ENCODE measurements at places on chromosomes 12 and 14.

GRCh38 chr14:20118795-20119194 lies 8.3 kb downstream of the OR4K17 start:
- DNase-seq: no peak

DNA sequence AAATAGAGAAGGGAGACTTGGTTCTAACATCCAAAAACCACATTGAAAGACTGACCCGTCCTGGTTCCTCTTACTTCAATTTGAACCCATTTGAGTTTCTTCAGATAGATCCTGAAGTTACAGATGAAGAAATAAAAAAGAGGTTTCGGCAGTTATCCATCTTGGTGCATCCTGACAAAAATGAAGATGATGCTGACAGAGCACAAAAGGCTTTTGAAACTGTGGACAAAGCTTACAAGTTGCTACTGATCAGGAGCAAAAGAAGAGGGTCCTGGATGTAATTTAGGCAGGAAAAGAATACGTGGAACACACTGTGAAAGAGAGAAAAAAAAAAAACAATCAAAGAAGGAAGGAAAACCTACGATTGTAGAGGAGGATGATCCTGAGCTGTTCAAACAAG lies 25.4 kb upstream of the NFKBIA start:
- no peak for DNase-seq

- peak; percentile 29 for DNase-seq
Observed at GRCh38 chr12:109795023-109795422, 38.2 kb downstream of the TRPV4 start.

DNA sequence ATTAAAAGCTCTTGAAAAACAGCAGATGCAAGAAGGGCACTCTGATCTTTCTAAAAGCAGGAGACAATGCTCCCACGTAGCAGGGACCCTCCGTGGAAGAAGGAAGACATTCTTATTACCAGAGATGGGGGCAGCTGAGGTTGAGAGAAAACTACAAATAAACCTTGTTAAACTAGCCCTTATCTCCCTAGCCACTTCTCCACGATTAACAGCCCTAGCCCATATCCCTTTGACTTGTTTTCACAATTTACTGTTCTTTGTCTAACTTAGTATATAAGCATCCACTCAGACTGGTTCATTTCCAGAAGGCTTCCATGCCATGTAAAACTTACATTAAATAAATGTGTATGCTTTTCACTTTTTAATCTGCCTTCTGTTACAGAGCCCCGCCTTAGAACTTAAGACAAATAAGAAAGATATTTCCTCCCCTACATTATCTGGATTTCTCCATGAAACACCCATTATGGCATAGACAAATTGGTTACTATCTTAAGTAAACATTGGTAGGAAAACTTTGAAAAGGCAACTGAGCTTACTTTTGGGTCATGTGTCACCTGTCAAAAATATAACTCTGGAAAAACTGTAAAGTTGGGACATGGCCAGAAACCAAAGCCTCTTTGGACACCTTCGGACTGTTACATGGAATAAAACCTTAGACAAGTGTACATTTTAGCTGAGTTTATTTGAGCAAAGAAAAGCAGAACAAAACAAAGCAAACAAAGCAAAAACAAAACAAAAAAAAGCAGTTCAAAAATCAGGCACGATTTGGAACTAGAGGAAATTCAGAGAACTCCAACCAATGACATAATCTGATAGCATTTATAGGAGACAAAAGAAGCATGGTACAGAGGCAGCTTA lies 4.9 kb upstream of the RNASE1 start:
- no peak for DNase-seq

DNA sequence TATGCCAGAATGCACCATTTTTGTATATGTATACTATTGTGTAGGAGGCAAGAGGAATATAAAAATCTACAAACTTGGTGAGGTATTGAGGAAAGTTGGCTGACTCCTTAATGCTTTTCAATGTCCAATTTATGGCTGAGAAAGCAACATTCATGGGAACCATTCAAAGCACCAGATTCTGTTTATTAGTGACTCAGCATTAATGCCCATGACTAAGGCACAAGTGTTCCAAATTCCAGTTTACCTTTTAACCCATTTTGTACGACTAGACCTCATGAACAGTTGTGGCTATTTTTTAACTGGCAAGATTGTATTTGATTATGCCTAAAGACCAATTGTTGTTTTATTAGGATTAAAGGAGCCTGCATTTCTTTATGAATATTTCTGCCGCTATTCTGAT lies 375.4 kb upstream of the ATP2B1 start:
- no peak for DNase-seq

DNA sequence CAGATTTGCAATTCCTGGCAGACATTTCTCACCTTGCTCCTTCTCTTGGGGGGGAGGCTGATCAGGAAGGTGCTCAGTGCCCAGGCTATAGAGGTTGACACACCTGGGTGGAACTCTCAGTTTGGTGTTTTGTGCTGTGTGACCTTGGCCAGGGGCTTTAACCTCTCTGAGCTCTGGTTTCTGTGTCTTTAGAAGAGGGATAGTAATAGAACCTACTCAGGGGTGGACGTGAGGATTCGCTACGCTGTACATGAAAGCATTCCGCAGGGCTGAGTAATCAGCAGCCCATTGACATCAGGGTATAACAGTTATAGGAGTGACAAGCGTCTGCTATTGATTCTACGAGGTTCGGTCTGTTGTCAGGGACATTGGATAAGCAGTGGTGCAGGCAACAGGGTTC lies 98.1 kb downstream of the PHETA1 start:
- DNase-seq: no peak

GRCh38 chr12:31386364-31386777 lies 60.4 kb upstream of the SINHCAF start:
- no peak for DNase-seq

GRCh38 chr14:53458368-53458814 lies 305.3 kb upstream of the DDHD1 start:
- DNase-seq: peak; percentile 59

DNA sequence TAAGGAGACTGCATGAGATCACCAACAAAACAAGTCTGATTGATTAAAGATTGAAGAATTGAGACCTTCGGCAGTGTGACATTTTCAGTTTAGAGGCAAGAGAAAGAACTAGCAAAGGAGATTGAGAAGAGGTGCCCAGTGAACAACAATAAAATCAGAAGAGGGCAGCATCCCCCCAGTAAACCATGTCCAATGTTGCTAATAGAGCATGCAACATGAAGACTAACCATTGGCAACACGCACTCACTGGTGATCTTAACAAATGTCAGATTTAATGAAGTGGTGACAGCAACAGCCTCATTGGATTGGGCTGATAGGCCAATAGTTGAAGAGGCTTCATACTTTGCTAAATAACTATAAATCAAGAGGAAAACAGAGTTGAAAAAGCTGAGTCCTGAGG lies 20.7 kb upstream of the TAS2R14 start:
- no peak for DNase-seq

- peak; percentile 70 for DNase-seq
Observed at GRCh38 chr12:52203079-52203921, 11.5 kb upstream of the KRT80 start.

- DNase-seq: no peak
Observed at GRCh38 chr12:112807452-112807851, 15.9 kb downstream of the RPH3A start.

DNA sequence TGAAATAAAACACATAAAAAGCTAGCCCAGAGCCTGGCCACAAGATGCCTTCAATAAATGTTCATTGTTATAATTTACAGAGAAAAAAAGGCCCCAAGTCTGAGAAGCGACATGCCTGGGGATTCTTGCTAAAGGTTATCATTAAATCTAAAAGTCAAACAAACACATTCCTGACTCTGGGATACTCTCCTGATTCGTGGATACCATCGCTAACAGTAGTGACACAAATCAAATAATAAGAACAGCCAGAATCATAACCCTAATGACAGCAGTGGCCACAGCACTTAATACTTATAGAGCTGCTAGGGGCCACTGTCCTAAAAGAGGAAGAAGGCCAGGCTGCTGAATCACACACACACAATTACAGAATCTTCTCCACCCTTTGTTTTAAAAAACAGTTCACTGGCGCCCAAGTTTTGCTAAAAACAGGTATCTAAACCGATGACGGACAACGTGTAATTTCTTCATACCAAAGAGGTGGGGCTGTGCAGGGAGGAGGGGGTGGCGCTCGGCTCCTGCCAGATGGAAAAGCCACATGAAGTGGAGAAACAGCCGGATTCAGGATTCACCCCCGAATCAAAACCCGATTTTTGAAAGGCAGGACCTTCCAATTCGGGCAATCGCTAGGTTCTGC lies 1.2 kb downstream of the CLIP1 start:
- no peak for DNase-seq

DNA sequence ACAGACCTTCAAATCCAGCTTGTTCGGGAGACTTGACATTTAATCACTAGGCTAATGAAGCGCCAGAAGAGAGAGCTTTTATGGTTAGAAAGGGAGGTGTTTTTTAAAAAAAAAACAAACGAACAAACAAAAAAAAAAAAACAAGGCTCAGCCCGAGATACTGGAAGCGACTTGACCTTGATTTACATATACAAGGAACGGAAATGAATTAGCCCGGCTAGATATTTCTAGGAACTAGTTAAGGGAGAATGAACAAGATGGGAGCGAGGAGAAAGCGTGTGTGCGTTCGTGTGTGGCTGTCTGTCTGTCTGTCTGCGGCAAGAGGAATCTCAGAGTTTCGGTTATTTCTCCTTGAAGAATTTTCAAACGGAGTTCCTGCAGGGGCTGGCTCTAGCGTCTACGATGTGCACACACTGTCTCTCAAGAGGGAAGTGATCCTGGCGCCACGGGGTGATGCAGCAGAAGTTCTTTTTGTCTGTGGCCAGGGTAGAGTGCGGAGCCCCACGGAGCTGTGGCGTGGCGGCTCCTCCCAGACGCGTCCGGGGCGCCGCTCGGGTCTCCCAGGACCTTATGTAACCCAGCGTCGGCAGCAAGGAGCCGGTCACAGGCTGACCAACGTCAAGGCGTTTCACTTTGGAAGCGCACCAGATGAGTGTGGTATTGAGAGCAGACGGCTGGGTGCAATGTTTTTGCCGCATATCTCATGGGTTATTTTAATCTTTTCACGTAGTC lies 18.8 kb downstream of the SOCS2 start:
- DNase-seq: peak; percentile 58

DNA sequence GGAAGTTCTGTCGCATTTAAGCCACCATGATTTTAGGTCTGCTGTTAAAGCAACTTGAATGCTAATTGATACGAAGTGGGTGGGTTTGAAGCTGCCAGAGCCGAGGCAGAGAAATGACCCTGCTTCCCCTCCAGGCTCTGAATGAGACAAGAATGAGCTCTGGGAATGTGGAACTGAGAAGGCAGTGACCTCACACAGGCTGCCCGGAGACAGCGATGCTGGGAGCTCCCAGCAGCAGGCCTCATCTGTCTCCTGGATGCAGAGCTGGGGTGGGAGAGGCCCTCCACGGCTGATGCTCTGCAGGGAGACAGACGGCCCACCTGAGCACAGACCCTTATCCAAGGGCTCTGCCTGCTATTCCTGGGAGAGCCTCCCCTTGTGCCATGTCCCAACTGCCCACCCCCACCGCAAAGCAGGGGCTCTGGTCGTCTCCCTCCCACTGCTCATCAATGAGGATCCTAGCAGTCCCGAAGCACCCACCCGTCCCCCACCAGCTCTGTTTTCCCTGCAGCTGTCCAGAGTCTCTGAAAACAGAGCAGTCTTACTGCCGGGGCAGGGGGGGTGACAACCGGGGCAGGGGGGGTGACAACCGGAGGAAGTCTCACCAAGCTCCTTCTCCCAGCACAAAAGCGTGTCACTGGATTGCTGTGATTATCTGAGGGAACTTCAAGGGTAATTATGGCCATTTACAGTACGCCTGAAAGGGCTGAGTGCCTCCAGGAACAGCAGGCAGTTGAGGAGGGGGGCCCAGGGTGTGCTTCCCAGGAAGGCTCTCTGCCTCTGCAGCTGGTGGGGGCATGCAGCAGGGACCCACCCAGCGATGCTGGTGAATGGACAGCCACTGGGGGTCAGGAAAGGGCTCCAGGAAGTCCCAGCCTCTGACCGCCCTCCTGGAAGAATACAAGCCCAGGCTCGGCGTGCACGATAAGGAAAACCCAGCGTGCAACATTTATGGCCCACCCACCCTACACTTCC lies 67.8 kb downstream of the CHGA start:
- DNase-seq: no peak

GRCh38 chr12:25242981-25243679 lies 7.6 kb downstream of the KRAS start:
- DNase-seq: no peak

DNA sequence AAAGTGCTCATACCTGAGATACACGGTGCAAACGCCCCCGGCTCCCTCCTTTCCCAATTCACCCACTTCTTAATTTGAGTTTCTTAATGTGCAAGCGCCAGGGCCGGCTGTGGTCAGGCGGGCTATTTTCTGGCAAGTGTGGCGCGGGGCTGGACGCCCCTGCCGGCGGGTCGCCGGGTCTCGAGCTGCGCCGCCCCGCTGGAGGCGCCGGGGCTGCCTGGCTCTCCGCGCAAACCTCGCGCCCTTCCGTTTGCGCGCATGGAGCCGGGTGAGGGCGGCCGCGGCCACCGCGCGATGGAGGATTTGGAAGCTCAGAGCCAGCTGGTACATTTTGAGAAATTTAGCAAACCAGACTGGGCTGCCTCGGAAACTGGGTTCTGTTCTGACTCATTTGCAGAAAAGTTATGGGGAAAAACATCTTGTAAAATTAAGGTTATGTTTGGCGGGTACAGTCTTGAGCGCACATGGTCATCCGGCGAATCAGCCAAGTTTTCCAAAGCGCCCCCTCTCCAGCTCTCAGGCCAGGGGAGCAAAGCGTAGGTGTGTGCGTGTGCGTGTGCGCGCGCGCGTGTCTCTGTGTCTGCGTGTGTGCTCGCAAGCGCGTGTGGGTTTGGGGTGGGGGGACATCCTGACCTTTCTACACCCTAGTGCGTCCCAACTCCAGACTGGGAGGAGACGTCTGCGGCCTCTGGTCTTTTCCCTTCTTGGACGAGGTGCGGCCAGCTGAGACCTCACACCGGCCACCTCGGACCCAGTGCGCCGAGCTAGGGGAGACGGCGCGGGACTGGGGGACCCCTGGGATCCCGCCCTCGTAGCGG lies 6.5 kb upstream of the OTX2 start:
- DNase-seq: no peak

DNA sequence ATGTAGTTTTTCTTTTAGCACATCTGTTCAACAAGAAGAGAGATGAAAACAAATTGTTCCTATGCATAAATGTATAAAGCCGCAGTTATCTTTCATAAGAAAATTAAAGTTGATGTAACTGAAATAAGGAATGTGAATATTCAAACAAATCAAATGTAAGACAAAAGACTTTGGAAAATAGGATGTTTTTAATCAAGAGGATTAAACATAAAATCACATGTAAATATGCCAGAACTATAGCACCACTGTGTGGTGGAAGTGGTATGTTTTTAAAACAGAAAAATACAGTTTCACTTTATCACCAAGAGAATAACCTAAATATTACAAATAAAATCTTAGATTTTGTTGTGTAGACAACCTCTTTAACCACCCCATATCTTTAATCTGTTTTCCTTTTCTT lies 40.4 kb downstream of the CAPS2 start:
- no peak for DNase-seq

- no peak for DNase-seq
Observed at GRCh38 chr14:37122919-37123639, 49.3 kb downstream of the SLC25A21 start.

GRCh38 chr12:1592444-1593173 lies 1.8 kb downstream of the FBXL14 start:
- no peak for DNase-seq
